Effector CD8-positive, alpha-beta T cell (primary cell): ENCODE measurements at places on chromosomes 7 and 10.

GRCh38 chr7:128886391-128887168 lies 23.9 kb downstream of the ATP6V1F start:
- DNase-seq, result no peak

DNA sequence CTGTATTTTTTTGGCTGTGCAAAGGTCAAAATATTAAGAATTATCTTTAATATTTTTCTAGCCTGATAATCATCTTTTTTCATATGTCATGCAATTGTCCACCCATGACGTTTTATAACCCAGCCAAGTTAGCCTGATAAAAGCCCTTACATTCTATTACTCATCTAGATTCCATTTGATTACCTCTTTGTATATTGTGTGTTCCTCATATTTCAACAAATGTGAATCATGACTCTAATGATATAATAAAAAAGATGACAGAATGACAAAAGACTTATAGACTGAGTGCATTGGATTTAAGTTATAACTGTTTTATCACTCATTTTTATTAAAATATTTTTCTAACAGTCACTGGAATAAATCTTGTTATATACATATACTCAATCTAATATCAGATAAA lies 1560.0 kb upstream of the LRRTM3 start:
- DNase-seq, result no peak

DNA sequence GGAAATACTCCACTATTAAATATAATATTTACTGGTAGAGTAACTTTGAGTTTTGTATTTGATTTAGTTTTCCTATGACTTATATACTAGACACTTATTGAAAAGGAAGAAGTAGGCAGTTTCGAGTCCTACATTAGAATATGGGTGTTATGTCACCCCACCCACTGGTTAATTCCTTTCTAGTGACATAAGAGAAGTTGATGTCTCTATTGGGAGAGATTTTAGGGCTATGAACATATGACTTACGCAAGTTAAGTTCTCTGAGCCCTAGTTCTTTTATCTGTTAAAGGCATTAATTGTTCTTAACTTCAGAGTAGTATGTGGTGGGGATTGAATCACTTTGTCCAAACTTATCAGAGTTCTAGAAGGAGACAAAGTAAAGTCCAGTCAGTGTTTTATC lies 30.5 kb downstream of the CPED1 start:
- no peak for DNase-seq

GRCh38 chr7:88092676-88092999 lies 127.2 kb downstream of the SRI start:
- no peak for DNase-seq

GRCh38 chr10:58743466-58744115 lies 230.9 kb downstream of the BICC1 start:
- no peak for DNase-seq

GRCh38 chr10:122624546-122624945 lies 64.0 kb downstream of the DMBT1 start:
- DNase-seq, result no peak

- DNase-seq, result no peak
Observed at GRCh38 chr10:129659508-129660268, 192.6 kb downstream of the MGMT start.

- DNase-seq, result no peak
Observed at GRCh38 chr7:133282094-133282493, 29.2 kb downstream of the EXOC4 start.

DNA sequence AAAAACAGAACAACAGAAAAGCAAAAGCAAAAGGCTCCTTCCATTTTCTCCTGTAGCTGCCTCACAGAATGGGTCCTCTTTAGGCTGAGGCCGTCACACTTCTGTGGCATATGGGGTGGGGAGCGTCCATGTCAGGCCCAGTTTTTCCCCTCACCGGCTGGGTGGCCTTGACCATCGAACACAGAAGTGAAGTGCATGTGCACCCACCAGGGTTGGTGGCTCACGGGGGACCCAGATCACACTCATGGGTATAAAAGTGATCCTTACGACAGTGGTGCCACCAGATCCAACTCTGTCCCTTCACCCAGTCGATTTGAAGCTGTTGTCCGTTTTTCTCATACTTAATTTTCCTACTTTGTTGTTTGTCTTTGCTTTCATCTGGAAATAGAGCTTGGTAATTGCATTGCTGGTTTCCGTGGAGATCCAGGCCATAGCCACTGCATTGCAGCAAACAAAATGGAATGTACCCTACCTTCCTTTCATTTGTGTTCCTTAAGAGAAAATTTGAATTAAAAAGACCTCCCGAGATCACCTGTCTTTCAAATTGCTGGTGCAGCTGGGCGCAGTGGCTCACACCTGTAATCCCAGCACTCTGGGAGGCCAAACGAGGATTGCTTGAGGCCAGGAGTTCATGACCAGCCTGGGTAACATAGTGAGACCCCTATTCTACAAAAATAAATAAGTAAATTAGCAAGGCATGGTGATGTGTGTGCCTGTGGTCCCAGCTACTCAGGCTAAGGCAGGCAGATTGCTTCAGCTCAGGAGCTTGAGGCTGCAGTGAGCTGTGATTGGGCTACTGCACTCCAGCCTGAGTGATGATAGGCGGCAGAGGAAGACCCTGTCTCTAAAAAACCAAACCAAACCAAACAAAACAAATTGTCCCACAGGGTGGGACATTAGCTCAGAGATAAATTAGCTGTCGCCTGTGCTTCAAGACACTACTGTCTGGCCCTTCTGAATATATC lies 10.7 kb upstream of the GJD4 start:
- no peak for DNase-seq

DNA sequence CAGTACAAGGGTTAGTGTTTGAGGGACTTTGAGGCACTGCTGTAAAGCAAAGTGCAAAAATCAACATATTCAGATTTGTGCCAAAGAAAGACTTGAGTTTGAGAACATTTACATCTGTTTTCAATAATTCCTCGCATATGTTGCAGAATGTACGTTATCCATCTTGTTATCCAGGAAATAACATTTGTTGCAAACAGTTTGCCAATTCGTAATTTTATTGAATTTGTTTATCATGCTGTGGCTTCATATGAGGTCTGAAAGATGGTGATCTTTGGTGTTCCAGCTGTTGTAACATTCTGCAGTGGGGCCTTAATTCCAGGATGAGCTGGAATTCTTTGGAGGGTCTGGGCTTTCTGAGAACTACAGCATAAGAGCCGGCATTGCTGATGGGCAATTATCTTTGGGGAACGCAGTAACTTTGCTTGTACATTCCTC lies 396.2 kb downstream of the LRMDA start:
- DNase-seq, result no peak

DNA sequence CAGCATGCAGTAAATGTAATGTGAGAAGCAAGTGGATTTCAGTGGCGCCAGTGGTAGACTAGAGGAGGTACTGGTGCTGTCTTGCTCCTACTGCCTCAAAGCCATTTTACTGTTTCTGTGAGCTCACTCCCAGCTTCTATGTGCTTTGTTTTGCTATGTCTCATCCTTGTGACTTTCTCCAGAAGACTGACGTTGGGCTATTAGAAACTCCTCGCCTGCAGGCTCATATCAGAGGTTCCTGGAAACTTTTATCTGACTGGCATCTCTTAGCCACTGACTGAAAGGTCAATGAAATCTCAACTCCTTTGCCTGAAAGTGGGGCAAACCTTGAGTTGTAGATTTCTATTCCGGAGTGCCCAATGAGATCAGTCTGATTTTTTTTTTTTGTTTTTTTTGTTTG lies 66.4 kb upstream of the SORCS1 start:
- no peak for DNase-seq

GRCh38 chr7:6271060-6271658 lies 1.3 kb downstream of the CYTH3 start:
- DNase-seq, result no peak

DNA sequence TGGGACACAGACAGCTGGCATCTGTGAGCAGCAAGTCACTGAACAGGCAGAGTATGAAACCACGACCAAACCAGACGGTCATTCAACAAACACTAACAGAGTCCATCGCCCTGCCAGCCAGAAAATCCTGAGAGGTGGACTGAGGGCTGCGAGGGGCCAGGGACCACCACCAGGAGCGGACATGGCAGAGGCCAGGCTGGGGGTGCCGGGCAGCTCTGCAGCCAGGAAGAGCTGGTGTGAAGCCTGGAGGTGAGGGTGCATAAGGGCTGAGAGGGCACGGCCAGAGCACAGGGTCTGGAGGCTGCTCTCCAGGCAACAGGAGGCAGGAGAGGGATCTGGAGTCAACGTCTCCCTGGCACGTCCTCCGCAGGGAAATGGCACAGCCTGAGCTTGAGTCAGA lies 15.5 kb downstream of the MAD1L1 start:
- no peak for DNase-seq

GRCh38 chr10:123458933-123459332 lies 207.2 kb upstream of the GPR26 start:
- no peak for DNase-seq

GRCh38 chr10:104100795-104101194 lies 15.1 kb upstream of the COL17A1 start:
- no peak for DNase-seq

DNA sequence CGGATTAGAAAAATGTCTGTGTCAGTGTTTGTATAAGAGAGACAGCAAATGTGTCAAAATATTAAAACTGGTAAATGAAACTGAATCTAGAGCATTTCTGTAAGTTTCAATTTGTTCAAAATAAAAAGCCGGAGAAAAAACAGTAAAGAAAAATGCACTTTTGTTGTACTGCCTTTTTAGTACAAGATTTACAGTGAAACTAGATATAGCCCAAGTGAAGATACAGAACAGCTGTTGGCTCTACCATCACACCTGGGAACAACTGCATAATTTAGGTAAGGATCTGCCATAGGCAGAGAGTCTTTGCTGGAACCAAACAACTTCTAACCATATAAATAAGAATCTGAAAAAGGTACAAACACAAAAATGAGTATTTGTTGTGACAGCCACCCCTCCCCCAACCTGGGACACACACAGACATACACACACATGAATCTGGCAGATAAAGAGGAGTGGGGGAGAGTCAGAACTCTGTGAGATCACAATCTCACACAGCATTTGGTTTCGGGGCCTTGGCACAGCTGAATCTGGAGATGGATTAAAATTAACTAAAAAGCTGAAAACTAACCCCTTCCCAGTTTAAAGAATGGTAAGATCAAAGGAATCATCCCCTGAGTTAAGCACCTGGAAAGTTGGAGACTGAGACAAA lies 54.8 kb downstream of the DPY19L1 start:
- no peak for DNase-seq

DNA sequence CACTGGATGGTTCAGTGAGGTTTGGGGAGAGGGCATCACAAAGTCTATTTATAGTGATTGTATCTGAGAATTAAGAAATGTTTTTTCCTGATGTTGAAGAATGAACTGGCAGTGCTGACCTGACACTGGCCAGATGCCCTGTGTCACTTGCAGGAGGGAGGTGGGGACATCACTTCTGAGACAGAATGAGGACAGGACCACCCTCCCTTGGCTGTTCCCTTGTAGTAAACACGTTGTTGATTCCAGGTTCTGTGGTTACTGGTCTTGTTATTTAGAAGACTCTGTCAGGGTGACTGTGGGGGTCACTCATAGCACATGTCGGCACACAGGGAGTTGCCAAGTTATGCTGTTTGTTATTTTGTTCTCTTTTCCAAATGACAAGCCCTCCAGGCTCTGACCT lies 126.4 kb downstream of the ADCY1 start:
- DNase-seq, result no peak

DNA sequence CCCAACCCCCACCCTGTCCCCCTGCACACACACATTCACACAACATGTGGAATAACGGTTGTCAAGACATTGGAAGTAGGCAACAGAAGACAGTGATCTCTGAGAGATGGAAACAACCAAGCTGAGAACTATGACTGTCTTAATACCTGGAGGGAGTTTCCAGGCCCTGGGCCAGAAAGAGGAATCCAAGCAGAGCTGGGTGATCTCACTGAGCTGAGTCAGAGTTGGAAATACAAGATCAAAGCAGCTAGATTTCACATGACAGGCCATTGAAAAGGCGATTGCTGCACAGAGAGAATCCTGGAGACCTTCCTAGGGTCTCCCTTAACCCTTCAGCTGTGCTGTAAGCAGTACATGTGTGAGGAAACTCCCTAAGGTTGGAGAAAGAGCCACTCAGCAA lies 165.8 kb upstream of the PRSS1 start:
- no peak for DNase-seq

- no peak for DNase-seq
Observed at GRCh38 chr10:23432639-23433038, 6.2 kb upstream of the OTUD1 start.

DNA sequence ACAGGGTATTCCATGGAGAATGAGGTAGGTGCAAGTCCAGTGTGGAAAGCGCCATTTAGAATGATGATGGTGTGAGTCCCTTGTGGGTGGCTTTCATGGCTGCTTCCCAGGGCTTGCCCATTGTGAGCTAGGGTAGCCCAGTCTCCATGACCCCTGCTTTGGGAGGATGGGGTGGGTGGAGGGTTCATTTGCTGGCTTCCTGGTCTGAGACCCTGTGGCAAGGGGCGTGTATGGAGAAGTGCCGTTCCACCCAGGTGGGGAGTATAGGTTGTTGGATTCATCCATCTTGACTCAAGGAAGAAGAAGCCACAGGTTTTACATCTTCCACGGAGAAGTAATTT lies 27.7 kb downstream of the CCM2 start:
- DNase-seq, result no peak

DNA sequence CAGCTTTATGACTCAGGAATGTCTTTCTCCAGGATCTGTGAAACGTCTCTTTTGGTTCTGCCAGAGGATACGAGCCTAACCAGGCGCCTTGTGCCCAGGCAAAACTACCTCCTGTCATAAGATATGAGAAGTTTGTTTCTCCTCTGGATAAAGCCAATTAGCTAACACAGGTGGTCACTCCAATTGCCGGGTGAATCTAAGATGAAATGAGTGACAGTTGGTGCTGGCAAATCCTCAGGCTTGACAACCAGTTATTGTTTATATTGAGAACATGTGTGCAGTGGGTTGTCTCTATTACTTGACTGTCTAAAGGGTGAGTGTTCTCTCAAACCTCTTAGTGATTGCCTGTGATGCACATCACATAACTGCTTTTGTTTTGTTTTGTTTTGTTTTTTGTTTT lies 449.1 kb downstream of the XPNPEP1 start:
- DNase-seq, result no peak

DNA sequence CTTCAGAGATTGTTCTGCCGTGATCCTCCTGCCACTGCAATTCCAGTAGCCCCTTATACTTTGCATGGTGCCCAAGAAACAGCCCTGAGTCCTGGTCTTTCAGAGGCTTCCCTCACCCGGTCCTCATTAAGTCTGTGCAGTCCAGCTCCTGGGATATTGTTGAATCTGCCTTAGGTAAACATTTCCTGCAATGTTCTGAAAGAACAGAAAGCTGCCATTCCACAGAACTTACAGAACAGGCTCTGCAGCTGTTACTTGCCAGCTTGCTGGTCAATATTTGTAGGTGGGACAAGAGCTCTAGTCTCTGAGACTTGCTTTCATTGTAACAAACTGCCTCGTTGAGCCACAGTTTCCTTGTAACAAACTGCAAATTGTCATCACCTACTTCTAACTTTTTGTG lies 115.0 kb upstream of the KIF5B start:
- DNase-seq, result no peak

DNA sequence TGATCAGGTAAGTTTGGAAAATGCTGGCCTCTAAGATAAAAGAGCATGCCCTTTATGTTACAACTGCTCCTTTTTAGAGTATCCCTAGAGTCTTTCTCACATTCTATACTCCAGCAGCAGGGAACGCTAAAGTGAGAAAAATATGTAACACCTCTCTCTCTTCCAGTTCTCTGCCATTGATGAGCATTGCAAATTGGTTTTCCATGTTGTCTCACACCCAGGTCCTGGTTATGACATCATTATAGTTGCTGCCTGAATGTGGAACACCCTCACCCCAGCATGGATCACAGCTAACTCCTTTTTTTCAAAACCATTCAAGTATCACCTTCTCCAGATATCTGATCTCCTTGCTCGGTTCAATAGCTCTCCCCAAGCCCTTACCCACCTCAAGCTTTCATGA lies 84.4 kb downstream of the DGKI start:
- DNase-seq, result no peak

GRCh38 chr7:103394566-103394965 lies 47.1 kb downstream of the PSMC2 start:
- no peak for DNase-seq
